ENCODE measurements at places on chromosomes 7 and 10.

- DNase-seq, result no peak
These were observed 14.8 kb downstream of the COL13A1 start for GRCh38 chr10:69816521-69816920.

GRCh38 chr7:2198206-2198605 lies 34.5 kb downstream of the MAD1L1 start:
- no peak for DNase-seq

- no peak for DNase-seq
These were observed 102.9 kb upstream of the PHYHIPL start for GRCh38 chr10:59073456-59074053.

DNA sequence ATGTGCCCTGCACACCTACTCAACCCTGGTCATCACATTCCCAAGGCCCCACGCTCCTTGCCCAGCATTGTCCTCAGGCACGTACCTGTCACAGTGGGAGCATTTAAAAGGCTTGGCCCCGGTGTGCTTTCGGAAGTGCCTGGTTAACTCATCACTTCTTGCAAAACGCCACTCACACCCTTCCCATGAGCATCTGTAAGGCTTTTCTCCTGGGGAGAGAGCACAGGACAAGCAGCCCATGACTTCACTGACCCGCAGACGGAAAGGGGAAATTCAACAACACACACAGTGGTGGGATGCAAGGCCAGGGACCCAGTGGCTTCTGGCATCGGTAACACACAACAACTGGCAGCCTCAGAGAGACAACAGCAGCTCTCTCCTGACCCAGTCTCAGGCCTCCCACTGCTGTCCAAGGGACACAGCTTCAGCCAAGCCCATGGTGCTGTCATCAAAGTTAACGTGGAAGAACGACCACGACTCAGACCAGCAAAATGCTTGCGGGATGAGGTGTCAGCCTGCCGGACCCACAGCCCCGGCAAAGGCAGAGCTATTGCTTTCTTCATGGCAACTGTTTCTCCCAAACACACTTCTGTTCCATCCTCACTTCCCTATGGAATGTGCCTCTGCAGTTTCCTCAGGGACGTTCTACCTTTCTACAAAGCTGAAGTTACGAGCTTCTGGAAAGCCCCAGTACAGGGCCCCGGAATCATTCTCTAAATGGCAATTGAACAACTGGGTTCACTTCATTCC lies 4.8 kb downstream of the KLF6 start:
- DNase-seq, result peak; percentile 70

DNA sequence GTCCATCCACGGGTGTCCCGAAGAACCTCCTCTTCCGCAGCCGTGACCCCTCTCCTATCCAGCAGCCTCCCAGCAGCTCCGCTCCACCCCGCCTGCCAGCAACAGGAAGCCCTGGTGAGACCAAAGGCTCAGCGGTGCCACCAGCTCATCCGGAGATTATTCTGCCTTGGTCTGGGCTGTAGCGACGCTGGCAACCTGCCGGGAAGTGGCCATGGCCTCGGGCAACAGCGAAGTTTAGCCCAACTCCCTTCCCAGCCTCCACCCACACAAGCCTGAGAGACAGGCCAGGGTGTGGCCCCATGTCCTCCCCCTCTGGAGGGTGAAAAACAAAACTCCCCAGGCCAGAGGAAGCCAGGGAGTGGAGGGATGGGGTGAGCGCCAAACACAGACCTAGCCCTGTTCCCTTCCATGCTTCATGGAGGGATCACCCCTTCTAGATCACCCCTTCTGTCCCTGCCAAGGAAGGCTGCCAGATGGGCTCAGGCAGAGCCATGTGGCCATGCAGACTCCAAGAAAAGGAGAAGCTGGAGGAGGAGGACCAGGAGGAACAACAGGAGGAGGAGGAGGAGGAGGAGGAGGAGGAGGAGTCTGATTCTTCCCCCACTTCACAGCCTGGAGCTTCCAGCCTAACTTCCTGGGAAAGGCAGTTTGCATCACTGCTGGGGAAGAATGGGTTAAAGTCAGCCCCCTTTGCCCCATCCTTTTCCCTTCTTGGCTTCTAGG lies 918 bp downstream of the CALHM2 start:
- DNase-seq, result peak; percentile 40

GRCh38 chr7:11373546-11374142 lies 400.0 kb downstream of the PHF14 start:
- DNase-seq, result peak; percentile 22

DNA sequence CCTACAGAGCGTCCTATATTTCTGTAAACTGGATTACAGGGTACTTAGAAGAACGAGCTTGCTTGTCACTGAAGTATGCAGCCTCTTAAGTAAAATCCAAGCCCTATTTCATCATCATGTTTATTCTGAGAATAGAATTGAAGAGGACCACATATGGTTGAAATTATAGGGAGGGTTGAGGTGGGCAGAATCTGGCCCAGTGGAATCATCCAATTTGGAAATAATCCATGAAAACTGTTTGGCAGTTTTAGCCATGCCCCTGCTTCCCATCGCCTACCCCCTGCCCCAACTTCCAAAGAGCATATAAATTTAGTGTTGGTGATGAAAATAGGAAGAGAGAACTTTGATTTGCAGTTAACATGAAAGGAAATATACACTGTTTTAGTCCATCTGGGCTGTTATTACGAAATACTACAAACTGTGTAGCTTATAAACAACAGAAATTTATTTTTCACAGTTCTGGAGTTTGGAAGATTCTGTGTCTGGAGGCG lies 150.4 kb downstream of the PRKG1 start:
- no peak for DNase-seq

DNA sequence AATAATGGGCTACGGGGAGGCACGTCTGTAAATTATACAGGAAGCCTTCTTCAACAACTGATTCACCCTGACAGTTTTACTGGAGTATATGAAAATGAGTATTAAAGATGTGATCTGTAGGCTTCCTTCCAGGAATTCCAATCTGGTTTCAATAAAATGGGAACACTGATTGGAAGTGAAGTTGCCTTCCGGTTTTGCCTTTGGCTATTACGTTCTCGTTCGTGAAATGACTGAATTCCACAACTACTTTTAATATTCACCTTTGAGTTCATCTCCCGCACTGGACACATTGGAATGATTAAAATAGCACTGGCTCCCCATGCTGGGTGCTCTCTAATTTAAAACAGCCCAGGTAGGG lies 350.1 kb upstream of the MKI67 start:
- no peak for DNase-seq

- no peak for DNase-seq
These were observed 572 bp upstream of the BHLHA15 start for GRCh38 chr7:98210513-98211220.

DNA sequence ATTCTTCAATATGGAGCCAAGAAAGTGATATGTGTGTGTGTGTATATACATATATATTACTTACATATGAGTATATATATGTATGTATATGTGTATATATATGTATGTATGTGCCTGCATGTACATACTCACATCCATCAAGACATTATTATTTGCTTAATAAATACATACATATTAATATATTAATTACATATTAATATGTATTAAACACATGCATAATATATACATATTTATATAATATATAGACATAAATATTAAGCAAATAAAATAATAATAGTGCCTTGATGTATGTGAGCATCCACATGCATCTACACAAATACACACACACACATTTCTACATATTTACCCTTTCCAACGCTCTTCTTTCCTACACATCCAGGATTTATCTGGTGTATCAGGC lies 88.7 kb upstream of the KCNMA1 start:
- DNase-seq, result no peak

DNA sequence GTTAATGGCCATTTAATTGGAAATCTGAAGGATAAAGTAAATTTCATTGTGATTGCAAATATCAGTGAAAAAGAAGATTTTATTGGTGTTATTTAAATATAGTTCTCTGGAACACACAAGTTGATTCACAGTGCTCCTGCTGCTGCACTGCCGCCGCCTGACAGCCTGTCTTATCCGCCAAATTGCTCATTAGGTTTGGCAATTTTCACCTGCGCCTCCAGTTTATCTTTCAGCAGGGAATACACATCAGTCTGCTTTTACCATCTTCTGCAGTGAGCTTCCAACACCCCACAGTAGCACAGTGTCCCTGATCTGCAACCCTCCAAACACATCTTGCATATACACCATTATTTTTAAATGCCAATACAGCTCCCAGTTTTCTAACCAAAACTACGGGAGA lies 308.3 kb downstream of the PARD3 start:
- no peak for DNase-seq

DNA sequence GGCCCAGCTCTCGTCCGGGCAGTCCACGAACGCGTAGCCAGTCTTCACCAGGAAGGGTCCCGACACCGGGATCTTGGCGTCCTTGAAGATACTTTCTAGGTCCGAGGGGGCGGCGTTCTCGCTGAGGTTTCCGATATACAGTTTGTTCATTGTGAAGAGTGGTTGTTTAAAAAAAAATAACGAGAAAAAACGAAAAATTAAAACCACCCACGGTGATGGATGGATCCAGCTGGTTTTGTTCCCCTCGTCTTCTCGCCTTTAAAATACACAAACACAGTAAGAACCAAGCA lies 385 bp downstream of the IGF2BP3 start:
- no peak for DNase-seq

DNA sequence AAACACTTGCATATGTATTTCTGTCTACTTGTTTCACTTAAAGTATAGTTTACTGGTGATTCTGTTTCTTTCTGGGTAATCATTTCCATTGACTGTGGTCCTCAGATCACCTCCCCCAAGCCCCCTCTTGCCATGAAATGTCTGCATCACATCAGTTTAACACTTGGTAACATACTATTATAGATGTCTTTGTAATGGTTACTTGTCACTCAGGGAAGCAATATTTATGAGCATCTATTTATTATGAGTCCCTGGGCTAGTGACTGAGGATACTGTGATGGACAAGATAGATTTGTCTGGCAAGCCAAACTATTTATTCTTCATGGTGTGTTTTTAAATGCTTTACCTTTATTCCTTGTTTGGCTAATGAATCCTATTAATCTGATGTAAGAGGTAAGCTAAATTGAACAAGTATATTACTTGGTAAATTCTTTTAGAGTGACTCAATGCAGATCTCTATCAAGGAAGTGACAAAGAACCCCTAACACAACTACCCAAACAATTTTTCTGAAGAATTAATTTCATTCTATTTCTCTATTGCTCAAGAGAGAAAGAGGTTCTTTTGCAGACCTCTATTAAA lies 270.9 kb downstream of the RELN start:
- DNase-seq, result peak; percentile 34

DNA sequence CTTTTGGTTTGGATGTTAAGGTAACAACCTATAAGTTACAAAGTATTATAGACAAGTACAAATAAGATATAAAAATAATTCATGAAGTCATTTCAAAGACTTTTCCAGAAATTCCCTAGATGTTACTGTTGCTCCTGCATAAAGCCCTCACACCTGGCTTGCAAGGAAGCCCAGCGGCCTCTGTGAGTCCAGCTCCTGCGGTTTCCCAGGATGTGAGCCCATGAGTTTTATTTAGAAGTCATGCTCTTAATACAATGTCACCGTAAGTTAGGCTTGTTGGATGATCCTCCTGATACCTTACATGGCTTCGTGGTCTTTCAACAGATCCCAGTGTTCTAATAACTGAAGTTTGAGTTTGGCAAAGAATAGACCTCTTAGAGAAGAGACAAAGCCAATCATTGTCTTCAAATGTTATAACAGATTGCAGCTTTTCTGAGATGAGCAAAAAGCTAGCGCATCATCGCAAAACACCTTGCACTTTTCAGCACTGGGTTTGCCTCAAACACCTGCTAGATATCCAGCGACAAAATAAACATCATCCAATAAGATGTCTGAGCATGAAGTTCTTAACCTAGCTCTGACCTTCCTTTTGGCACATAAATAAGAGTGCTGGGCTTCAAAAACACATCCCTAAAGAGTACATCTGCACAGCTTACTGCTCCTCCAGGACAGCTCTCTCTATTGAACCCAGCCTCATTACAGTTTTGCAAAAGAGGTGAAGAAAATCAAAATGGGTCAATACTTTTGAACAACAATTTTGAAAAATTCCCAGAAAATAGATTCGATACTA lies 3.6 kb downstream of the FAM171A1 start:
- DNase-seq, result no peak

- peak; percentile 8 for DNase-seq
These were observed 10.1 kb upstream of the TMEM26 start for GRCh38 chr10:61463035-61463909.

DNA sequence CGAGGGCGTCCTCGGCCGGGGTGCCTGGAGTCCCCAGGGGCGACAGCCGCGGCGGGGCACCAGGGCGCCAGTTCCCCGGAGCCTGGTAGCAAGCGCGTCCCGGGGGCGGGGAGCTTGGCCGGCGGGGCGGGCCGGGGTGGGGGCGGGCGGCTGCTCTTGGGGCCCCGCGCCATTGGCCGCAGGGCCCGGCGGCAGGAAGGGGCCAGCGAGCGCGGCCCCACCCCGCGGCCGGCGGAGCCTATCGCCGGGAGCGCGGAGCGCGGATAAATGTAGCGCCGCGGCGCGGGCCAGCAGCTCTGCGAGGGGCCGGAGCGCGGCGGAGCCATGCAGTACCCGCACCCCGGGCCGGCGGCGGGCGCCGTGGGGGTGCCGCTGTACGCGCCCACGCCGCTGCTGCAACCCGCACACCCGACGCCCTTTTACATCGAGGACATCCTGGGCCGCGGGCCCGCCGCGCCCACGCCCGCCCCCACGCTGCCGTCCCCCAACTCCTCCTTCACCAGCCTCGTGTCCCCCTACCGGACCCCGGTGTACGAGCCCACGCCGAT lies at the start of gene HHEX:
Gene HHEX, plus strand, starts transcription at position 293 of the 548 bp plus-strand sequence. Its CDS starts 32 bp downstream, at position 325.
- peak; percentile 69 for DNase-seq

All from epithelial cell of esophagus (primary cell).